ENCODE measurements at places on chromosomes 7 and 10.

- no peak for DNase-seq
Observed at GRCh38 chr10:100745882-100746783, 751 bp downstream of the PAX2 start.

DNA sequence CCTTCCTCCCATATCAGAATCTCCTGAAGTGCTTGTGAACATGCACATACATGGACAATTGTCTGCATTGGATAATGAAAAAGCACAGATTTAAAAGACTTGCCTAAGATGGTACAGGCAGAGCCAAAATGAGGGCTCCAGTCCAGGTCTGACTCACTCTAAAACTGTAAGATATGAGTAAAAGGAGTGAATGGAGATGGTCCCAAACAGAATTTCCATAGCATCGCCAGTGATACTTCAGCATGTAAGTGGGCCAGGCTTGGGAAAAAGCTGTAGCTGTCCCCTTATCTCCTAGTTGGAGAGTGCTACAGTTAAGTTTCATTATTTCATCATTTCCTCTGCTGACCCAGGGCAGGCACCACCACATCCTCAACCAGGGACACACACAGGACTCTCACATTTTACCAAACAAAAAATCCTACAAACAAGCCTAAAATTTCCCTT, 26.4 kb upstream of the IL6 start:
- DNase-seq, result no peak

GRCh38 chr7:20917603-20918002, 130.9 kb upstream of the SP8 start:
- no peak for DNase-seq

GRCh38 chr10:35079763-35080162, 10.4 kb downstream of the CUL2 start:
- no peak for DNase-seq

DNA sequence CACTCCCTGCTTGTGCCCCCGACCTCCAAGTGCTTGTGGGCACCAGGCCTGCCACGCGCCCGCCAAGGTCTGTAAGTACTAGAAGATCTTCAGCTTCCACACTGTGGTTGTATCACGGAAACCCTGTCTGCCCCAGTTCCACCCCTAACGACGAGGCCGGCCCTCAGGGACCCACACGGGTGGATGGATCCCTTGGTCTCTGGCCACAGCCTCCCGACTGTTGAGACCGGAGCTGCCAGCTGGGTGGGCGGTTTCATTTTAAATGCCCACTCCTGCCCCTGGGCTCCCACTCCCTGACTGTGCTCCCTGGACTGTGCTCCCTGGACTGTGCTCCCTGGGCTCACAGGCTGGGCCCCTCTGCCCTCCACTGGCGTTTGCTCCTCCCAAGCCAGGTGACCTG, 50.1 kb downstream of the DPYSL4 start:
- no peak for DNase-seq

GRCh38 chr10:73898730-73899410, 12.1 kb upstream of the PLAU start:
- no peak for DNase-seq

GRCh38 chr7:22375359-22376048, 18.6 kb upstream of the RAPGEF5 start:
- DNase-seq, result no peak

DNA sequence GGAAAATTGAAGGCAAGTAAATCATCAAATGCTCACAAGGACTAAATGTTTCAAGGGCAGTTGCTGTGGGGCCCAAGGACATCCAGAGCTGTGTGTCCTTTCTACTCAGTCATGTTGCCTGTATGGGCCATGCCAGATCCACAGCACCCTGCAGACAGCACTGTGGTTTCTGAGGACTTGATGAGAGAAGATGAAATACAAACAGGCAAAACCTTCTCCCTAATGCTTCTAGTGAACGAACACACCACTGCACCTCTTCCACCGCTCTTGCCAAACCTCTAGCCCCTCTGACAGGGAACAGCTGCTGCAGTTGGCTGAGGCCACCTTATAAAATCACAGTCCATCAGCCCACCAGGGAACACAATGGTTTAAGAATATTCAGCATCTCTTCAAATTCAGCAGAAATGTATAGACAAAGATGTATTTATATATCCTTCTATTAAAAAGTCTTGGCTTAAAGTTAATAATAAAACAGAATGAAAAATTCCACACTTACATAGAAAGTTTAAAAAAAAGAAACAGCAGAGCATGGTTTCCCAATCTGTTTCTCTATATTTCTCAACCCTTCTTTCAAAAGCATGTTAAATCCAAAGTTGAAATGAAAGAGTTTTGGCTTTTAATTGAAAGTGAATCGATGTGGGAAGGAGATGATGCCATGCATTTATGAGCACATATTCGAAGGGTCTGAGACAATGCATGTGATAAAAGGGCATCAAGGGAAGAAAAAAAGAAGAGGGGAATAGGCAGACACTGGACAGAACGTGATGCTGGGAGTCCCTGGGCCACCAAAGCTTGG, 14.0 kb downstream of the CYP3A7 start:
- DNase-seq, result no peak

- no peak for DNase-seq
Observed at GRCh38 chr10:131817866-131818509, 82.8 kb upstream of the PPP2R2D start.

GRCh38 chr7:117875566-117875965, 2.3 kb upstream of the CTTNBP2 start:
- DNase-seq, result no peak

DNA sequence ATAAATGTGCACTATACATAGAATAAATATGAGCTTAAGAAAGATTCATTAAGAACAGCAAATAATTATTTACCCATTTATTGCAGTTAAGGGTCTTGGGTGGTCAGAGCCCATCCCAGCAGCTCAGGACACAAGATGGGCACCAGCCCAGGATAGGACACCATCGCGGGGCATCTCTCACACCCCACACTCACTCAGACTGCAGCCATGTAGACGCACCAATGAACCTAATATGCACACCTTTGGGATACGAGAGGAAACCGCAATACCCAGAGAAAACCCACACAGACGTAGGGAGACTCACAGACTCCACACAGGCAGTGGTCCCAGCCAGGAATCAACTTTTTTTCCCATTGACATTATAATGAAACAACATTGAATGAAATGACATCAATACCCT, 36.0 kb downstream of the CARD11 start:
- DNase-seq, result no peak

DNA sequence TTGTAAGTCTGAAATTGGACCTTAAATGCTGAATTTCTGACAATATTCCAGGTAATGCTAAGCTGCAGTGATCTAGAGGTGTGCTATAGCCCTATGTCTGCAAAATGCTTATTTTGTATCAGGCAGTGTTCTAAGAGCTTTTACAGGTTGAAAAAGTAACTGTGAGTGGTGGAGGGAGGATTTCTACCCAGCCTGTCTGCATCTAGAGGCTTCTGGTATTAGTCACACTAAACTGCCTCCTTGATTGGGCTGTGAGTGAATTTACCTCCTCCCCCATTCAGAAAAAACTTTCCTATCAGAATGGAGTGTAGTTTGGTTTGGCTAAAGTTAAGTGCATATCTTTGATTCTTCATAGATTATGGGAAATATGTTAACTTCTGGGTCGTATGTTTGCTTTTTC, 56.8 kb downstream of the BBS9 start:
- DNase-seq, result no peak

GRCh38 chr10:5812283-5813090, 747 bp downstream of the GDI2 start:
- peak; percentile 18 for DNase-seq

- DNase-seq, result peak; percentile 5
Observed at GRCh38 chr10:46544989-46545791, 11.3 kb downstream of the GPRIN2 start.
